ENCODE measurements at places on chromosomes 12 and 14.

DNA sequence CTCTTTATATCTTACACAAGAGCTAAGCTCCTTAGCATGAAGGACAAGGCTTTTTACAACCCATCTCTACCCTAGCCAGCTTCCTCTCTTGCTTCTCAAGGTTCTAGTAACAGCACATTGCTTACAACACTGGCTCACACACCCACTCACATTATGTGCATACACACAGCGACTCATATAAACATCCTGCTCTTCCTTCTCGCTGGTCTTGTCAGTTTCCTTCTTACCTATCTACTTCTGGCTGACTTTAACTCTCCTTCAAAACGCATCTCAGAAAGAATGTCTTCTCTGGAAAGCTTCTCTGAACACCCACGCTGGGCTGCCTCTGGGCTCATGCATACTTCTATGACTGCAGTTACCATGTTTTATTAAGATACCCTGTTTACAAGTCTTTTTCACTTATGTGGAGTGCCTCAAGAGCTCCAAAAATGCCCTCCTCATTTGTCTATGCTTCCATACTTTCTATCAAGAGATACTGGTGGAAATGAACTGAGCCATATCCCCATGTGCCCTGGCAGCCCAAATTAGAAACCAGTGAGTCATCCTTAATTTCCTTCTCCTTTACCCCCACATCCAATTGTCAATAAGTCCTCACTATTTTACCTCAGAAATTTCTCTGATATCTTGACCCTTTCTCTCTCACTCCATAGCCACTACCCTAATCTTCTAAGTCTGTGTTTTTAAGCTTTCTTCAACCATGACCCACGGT is 126.9 kb upstream of the KRAS start:
- DNase-seq, result no peak

GRCh38 chr12:109531411-109531810 is 41.9 kb downstream of the MMAB start:
- DNase-seq, result no peak

- no peak for DNase-seq
These were observed 1.4 kb upstream of the PRIM1 start for GRCh38 chr12:56753566-56753965.

DNA sequence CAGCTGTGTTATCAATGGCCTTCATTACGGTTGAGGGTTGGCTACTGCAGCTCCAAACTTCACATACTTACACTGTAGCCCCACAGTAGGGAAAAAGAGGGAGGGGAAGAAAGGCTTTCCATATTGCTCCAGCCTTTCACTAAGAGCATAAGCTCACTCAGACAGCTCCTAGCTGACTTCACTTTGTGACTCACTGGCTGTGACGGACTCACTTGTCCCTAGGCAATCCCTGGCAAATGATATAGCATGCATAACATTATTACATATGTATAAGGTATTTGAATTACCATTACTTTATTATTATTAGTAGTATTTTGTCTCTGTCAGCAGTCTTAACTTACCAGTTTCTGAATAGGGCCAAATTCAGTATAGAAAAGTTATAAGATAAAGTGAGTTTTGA is 350.7 kb downstream of the RMST start:
- DNase-seq, result no peak

DNA sequence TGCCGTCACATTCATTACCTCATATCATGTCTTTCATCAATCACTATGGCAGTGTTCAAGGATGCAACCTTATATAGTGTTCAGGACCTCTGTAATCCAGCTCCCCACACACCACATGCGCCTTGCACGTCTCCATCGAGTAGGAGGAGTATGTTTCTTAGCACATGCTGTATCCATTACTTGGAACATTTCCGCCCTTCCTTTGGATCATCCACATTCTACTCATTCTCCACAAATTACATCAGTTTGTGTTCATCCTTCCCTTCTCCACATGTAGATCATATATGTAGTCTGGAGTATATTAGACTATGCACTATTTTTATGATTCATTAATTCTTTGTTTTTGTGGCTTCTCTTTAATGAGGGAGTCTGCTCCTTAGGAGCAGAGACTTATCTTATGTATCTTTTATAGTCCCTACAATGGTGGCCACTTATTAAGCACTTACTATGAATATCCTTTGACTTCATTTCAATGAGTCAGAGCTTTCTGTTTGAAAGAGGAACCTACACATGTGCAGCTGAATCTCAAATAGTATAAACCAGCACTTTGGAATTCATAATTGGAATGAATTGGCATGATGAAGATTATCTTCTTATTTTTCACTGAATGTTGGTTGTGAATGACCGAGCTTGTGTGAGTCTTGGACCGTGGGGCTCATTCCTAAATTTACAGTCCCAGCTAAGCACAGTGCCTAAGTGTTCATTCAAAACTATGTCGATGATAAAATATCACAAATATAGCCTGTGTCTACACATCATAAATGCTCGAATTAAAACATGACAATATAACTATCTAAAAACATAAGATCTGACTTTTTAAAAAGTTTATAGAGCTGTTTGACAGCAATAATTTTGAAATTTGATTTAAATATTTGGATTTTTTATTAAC is 30.2 kb upstream of the NPAS3 start:
- no peak for DNase-seq

DNA sequence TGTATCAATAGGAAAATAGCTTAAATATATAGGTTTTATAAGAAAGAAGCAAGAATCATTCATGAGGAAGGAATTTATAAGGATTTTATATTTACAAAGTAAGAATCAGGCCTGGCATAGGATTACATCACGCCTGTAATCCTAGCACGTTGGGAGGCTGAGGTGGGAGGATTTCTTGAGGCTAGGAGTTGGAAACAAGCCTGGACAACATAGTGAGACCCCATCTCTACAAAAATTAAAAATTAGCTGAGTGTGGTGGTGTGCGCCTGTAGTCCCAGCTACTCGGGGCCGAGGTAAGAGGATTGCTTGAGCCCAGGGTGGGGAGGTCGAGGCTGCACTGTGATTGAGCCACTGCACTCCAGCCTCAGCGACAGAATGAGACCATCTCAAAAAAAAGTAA is 10.4 kb downstream of the WDR20 start:
- no peak for DNase-seq

GRCh38 chr12:67512061-67512460 is 136.5 kb upstream of the DYRK2 start:
- DNase-seq, result no peak

- DNase-seq, result no peak
These were observed 3.3 kb upstream of the TEAD4 start for GRCh38 chr12:2955888-2956287.

DNA sequence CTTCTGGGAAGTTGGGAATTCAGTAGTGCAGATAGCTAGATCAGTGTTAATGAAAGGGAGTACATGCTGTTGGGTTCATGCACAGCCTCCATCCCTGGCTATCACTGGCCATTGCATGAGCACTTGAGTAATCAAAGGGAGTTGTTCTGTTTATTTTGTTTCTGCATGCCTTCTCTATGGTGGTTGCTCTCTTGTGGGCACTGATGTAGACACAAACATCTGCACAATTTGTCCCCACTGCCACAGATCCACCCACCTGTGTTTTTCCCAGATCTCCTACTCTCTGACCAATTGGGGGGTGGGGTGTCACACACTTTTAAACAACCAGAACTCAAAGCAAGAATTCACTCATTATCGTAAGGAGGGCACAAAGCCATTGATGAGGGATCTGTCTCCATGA is 89.7 kb upstream of the DHRS4 start:
- no peak for DNase-seq

- DNase-seq, result no peak
These were observed 41.4 kb downstream of the PTGER2 start for GRCh38 chr14:52355526-52355925.

- DNase-seq, result no peak
These were observed 528.5 kb upstream of the CCDC196 start for GRCh38 chr14:65957631-65958205.

DNA sequence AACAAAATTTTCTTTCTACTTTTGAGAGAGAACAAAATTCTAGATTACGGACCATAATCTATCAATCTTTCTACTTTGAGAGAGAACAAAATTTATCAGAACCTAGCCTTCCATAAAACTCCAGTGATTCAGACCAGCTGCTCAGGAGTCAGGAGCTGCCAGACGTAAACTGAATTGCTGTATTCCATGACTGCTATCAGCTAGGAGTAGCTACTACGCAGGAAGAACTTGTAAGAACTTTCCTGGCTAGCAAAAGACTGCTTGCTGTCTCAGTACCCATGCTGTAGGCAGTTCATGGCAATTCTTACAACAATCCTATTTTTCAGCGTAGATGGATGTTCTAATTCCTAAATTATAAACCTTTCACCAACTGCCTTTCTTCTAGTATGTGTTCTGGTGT is 73.3 kb downstream of the MED13L start:
- DNase-seq, result no peak

GRCh38 chr12:83042441-83043200 is 355.9 kb downstream of the TMTC2 start:
- no peak for DNase-seq

DNA sequence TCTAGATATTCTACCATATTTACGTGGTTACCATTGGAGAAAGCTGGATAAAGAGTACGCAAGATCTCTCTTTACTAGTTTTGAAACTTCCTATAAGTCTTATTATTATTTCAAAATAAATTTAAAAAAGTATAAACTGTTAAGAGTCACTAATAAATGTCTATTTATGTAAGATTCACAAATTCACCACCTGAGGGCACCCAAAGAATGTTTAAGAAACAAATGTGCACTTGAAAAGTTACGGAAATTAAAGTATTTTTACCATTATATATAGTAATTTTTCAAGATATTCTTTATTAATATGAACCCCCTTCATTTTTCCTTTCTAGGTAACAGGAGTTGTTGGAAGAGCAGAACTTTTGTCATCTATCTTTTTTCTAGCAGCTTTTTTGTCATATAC is 11.9 kb downstream of the TMTC3 start:
- DNase-seq, result no peak

DNA sequence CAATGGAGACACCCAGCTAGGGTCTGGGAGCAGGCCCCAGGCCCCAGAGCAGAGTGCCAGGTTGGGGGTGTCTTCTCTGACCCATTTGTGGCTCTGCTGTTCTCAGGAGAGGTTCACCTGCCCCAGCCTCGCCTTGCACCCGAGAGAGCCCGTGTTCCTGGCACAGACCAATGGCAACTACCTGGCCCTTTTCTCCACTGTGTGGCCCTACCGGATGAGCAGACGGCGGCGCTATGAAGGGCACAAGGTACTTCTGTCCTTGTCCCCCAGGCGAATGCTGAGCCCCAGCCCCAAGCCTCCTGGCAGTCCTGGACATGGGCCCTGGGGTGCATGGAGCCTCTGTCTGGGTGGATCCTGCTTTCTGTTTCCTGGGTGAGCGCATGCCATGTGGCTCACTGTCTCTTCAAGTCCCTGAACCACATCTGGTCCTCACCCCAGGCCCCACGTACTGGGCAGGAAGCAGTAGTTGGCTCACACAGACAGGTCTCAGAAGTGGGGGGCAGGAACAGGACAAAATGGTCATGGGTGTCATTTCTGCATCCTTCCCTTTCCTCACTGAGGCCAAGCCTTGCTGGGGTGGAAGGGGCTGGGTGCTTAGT is 58.2 kb downstream of the BEGAIN start:
- DNase-seq, result peak; percentile 12

- DNase-seq, result no peak
These were observed 733 bp upstream of the PPFIBP1 start for GRCh38 chr12:27523305-27523641.

- no peak for DNase-seq
These were observed 38.8 kb downstream of the HSD17B6 start for GRCh38 chr12:56801661-56802622.

- DNase-seq, result no peak
These were observed 219.3 kb downstream of the TRHDE start for GRCh38 chr12:72491426-72491825.

DNA sequence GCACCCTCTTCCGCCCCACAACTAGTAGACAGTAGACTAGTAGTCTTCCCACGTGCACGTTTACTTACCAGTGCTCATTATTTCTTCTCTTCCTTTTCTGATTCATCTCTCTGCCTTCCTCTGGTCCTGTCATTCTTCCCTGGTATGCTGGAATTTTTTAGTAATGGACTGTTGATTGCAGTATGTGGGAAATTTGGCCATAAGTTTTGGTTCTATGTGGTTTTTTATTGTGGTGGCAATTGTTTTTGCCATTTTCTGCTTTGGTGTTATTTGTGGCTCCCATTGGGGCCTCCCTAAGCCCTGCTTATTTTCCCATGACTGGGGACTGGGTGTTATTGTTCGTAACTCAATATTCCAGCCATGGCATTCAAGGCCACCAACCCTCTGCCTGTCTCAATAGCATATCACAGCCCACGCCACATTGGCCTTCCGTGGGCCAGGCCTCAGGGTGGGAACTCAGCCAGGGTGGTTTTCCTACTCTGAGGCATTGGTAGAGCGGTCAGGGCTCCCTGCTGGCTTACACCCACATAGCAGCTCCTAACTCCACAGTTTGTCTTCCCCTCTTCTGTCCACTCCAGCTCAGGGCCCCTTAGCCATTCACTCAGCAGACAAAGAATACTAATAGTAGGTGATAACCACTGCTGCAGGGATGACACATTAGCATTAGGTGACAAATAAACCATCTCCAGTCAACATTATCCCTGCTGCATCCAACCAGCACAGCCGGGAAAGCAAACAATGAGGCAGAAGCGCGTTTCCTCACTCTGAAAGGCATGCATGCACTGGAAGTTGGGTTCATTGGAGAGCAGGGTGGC is 321.5 kb downstream of the CACNA1C start:
- no peak for DNase-seq

DNA sequence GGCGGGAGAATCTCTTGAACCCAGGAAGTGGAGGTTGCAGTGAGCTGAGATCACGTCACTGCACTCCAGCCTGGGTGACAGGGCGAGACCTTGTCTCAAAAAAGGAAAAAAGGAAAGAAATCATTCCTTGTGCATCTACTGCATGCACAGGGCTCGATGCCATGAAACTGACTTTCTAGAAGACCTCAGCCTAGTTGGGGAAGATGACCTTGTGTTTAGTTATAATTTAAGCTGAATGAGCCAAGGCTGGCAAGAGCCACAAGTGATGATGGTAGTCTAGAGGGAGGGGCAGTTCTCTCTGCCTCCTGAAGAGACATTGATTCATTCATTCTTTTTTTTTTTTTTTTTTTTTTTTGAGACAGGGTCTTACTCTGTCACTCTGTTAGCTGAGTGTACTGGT is 24.2 kb downstream of the ACACB start:
- no peak for DNase-seq

DNA sequence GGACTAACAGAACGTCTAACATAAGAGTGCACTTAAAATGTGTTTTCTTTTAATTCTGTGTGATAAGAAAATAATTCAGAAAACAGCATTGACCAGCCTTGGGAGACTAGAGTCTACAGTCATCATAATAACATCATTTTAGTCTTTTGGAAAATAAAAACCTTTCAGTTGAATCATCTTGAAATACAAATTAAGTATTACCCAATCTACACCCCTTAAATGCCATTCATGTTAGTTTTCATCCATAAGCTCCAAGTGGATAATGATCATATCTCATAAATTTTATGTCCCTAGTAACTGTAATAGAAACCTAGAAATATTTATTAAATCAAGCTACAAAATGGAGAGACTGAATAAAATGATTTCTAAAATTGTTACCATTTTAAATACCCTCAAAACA is 32.4 kb downstream of the EPS8 start:
- no peak for DNase-seq

- DNase-seq, result no peak
These were observed at the start of gene ACIN1 for GRCh38 chr14:23094666-23095195. Gene ACIN1 (minus strand): TSS chr14:23095136. CDS start chr14:23095112, 24 bp downstream.
